WERI-Rb-1 (cell line): ENCODE measurements at places on chromosomes 1 and 21.
A peak's percentile ranks its signal among the peaks of the same experiment; 100 is the strongest.

DNA sequence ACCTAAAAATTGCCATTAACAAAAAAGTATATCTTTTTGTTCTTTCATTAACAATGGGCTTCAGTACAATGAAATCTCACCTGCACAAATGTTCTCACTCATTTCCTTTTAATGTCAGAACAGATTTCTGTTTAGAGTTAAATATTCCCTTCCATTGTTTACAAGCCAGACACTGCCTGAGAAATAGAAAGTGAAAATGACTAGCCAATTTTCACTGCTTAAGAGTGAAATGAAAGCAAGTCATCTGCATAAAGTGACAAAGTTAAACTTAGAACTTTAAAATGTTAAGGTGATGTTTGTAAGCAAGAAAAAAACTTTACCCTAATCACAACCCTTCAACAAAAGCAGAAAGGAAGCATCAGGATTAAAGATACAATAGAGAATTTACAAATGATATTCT lies 27.5 kb downstream of the COA6 start:
- DNase-seq: no peak

GRCh38 chr1:9559673-9560072 lies 20.4 kb downstream of the SLC25A33 start:
- no peak for DNase-seq

- DNase-seq: no peak
Observed at GRCh38 chr21:28779914-28780313, 212.8 kb downstream of the LTN1 start.

GRCh38 chr1:78645723-78646122 lies 3.9 kb upstream of the IFI44 start:
- DNase-seq: no peak

- DNase-seq: no peak
Observed at GRCh38 chr1:176696689-176697088, 233.7 kb downstream of the PAPPA2 start.

DNA sequence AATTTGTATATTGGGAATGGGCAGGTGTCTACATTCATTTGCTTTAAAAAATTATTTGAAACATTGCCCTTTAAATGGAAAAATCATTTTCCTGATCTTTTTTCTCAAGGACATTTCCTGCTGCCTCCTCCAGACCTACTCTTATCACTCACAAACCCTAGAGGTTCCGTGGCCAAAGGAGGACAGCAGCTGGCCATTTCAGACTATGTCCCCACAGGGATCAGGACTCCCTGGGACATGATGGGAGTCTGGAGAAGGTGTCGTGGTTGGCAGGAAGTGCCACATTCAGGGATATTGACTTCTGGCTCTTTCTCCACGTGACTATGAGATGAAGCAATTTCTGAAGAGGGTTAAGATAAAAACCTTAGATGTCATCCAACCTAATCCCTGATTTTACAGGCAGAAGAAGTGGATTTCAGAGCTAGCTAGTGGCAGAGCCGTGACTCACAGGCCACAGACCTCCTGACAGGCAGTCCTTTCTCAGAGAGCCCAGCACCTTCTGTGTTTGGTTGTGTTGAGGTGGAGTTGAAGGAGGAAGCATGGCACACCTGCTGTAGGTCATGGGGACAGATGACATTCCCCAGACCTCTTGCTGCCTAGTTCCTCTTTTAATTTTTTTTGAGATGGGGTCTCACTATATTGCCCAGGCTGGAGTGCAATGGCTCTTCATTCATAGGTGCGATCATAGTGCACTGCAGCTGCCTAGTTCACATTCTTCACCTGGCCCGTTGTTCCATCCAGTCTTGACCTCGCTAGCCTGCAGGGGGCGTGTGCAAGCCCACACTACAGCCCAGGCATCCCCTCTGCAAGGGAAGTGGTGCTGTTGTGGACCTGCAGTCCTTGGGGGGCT lies 25.5 kb upstream of the IL10 start:
- DNase-seq: peak; percentile 69

- DNase-seq: no peak
Observed at GRCh38 chr1:32372149-32372756, 9.9 kb downstream of the TSSK3 start.

GRCh38 chr1:58983633-58984245 lies 199.9 kb upstream of the JUN start:
- DNase-seq: no peak

DNA sequence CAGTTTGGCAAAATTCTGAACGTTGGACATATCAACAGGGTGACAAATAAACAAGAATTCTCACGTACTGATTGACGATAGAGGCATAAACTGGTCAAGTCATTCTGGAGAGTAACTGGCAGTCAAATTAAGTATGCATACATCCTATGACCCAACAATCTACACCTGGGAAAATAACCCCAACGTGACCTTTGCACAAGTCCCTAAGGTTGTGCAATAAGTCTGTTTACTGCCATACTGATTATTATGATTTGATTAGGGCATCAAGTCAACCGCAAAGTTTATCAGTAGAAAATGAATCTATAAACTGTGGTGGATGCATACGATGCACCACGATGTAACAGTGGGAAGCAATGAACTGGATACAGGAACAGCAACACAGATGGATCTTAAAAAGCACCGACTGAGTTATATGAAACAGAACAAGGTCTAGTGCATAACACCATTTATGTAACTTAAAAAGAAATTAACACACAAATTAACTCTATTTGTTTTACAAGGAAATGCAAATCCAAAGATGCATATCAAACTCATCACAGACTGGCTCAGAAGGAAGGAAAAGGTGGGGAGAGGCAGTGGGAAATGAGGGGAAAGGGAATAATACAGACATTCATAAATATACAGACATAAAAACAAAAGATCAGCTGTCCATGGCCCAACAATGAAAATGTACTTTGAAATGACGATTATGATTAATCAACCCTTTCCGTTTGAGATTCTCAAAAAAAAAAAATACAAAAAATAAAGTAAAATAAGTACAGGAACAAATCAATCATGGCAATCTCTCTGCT lies 41.0 kb upstream of the SEC16B start:
- DNase-seq: no peak

GRCh38 chr1:236281198-236281653 lies 532 bp downstream of the ERO1B start:
- peak; percentile 37 for DNase-seq

- DNase-seq: no peak
Observed at GRCh38 chr1:210457568-210457967, 128.9 kb downstream of the HHAT start.

DNA sequence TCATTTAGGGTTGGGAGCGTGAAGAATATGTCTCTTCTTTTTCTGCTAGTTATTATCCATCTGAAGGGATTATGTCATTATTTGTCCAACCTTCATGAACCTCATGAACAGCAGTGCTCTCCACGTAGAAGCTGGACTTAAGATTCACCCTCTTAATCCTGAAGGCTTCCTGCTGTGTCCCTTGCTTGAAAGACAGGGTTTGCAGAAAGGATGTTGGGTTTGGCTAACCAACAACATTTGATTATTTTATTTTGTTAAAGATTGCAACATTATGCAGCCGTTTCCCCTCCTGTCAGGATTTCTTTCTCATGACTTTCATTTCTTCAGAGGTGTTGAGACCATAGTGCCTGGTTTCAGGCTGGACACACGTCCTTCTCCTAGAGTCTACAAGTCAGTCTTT lies 75.2 kb downstream of the NGF start:
- DNase-seq: peak; percentile 28

- DNase-seq: no peak
Observed at GRCh38 chr1:160862203-160863060, at the start of gene CD244. CD244 (minus strand) TSS chr1:160862887; CDS start chr1:160862677, 210 bp downstream.

GRCh38 chr1:2477791-2478499 lies 1.9 kb downstream of the PLCH2 start:
- peak; percentile 79 for DNase-seq

GRCh38 chr1:81477710-81478109 lies 323.0 kb upstream of the ADGRL2 start:
- no peak for DNase-seq

- peak; percentile 36 for DNase-seq
Observed at GRCh38 chr1:48007047-48007446, 9.9 kb upstream of the TRABD2B start.

DNA sequence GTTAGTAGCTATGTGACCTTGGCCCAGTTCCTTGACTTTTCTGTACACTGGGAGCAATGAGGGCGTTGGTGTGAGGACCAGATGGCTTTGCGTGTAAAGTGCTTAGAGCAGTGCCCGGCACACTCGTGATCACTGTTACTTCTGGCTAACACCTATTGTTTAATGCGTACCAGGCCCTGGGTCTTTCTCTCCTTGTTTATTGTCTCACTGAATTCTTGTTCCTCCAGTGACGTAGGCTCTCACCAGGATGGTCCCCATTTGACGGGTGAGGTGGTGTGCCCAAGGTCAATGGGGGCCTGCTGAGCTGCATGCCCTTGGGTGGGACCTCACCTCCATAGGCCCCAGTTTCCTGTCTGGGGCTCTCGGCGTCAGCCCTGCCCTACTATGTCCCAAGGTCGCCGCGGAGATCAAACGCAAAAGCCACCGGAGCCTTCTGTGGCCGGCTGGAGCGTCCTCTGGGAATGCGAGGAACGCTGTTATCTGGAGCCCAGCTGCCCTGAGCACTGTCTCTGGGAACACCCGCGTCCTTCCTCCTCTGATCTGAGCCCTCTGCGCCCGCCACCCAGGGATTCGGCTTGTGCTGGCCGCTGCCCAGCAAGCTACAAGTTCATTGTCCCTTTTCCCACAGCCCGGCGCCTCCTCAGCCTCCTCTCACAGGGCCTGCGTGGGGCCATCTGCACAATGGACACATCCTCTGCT lies 28.9 kb downstream of the ALPL start:
- no peak for DNase-seq

GRCh38 chr1:31782421-31783410 lies 18.6 kb upstream of the ADGRB2 start:
- DNase-seq: peak; percentile 11

DNA sequence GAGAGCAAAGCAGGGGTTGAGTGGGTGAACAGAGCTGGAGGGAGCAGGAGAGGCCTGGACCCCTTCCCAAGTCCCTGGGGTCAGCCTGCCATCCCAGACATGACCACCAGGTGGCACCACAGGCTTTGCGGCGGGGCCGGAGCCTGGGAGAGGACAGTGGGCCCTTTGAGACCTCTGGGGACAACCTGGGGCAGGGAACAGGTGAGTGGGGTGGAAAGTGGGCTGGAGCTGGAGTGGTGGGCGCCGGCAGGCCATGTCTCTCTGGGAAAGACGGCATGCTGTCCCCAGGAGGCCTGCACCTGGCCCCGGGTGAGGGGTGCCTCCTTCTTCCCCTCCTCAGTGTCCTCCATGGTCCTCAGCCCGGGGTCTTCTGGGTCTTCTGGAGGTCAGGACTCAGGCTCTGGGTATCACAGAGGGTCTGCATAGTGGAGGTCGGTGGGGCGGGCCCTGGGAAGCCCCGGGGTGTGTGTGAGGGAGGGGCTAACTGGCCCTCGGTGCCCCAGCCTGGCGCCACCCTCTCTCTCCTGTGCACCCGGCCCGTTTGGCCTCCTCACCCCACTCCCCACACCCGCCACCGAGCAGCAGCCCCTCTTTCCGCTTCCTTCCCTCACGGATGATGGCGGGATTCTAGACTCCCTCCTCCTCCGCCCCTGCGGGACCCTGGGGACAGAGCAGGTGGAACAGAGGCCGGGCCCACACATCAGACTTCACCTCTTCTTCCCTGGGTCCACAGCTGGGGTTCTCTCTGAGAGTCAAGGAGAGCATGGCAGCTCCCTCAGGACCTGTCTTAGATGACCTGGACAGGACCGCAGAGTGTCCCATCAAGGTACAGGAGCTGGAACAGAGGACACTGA lies 28.5 kb upstream of the PKP1 start:
- peak; percentile 95 for DNase-seq

GRCh38 chr1:209576392-209577197 lies 6.9 kb upstream of the CAMK1G start:
- DNase-seq: peak; percentile 79

- no peak for DNase-seq
Observed at GRCh38 chr21:28429161-28429560, 563.5 kb downstream of the LTN1 start.

DNA sequence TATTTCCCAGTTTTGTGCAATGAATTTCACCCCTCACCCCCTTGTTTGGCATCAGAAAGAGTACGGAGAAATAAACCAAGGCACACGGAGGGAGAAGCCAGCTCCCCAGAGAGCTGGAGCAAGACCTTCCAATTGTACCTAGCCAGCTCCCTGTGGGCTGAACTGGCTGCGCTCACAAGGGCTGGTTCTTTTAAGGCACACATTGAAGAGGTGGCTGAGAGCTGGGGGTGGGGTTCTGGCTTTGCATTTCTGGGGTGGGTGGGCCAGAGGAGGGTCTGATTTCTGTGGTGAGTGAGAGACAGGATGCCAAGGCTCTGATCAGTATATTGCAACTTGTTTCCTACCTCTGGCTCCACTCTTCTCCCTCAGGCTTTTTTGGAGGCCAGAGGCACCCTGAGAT lies 39.5 kb upstream of the NFASC start:
- DNase-seq: no peak

GRCh38 chr21:44823179-44823660 lies 5.4 kb upstream of the SUMO3 start:
- DNase-seq: no peak

DNA sequence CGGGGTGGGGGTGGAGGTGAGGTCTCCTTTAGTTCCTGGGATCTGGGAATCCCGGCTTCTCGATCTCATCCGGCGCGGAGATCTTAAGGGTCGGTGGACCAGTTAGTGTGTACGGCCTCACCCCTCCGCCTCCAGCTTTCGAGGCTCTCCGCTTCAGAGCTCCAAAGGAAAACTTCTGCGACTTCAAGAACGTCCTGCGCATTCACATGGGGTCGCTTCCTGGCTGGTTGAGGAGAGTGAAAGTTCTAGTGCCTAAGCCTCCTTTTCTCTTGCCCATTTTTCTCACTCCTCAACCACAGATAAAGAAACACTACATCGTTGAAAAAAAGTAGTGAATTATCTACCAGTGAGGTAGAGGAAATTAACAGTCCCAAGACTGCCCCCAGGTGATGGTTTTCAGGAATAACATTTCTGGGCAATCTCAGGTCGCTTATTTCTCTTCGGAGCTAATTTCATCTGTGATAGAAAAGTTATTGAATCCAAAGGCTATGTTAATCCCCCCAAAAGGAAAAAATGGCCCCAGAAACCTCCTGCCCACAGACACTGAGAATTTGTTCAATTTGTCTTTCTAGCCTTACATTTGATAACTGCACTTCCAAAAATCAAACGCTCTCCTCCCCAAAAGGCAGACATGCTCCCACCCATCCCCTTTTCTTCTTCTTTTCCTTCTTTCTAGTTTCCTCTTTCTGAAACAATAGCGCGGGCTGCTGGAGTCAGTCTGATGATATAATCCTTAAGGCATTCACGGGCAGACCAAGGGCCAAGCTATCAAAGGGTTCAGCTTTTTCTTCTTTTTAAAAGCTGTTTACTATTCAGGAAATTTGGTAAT lies 20.6 kb upstream of the TBX15 start:
- DNase-seq: peak; percentile 51
